Stimulated activated naive CD4-positive, alpha-beta T cell treated with Interleukin-2 at 50 U/mL for 16 hours (primary cell): ENCODE measurements at places on chromosomes 3 and 15.

GRCh38 chr3:175902226-175902625, 1043.1 kb downstream of the NAALADL2 start:
- DNase-seq, result no peak

DNA sequence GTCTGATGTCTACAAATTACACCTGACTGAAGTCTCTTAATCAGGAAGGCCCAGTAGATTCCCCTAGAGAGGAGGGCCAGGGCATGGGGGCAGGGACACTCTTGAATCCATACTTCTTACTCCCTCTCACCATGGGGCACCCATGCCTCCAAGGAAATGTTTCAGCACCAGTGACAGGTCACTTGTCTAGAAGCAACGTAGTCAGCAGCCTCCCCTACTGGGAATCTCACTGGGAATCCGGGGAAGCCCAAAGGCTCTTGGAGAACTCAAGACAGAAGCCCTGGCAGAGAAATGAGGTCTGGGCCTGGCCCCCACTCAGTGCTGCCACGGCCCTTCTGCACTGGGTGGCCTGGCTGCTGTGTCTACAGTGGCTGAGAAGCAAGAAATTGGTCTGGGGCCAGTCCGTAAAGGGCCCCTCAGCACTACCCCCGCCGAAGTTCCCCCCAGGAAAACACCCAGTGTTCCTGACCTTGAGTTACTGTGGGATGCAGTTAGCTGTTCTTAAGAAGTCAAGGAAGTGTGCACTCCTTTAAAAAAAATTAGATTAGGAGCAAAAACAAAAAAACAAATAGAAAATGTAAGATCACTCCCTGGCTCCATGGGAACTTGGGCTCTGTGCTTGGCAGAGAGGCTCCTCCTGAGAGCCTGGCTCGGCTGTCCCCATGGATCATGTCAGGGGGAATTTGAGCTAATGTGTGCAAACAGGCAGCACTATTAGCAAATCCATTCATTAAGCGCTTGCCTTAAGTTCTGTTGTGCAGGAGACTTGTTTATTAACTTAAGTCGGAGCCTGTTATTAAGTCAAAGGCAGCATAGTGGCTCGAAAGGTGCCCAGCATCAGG, 5.4 kb upstream of the LINGO1 start:
- no peak for DNase-seq

DNA sequence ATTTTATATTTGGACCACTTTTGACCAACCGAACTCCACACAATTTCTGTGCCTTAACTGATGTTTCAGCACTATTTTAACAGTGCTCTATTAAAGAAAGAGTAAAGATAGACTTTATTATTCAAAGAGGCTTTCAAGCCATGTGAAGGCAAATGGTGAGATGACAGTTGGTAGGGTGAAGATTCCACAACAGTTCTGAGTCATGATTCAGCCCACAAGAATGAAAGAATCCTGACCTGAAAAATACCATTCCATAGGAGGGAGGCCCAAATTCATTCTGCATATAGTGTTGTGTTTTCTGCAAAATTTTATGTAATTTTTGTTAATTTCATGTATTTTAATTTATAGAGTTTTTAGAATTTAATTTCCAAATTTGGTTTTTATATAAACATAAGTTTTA, 135.6 kb upstream of the STAC start:
- DNase-seq, result no peak

GRCh38 chr3:66922058-66922457, 76.0 kb upstream of the KBTBD8 start:
- no peak for DNase-seq

GRCh38 chr15:86756688-86757087, 677.0 kb downstream of the AGBL1 start:
- DNase-seq, result no peak

DNA sequence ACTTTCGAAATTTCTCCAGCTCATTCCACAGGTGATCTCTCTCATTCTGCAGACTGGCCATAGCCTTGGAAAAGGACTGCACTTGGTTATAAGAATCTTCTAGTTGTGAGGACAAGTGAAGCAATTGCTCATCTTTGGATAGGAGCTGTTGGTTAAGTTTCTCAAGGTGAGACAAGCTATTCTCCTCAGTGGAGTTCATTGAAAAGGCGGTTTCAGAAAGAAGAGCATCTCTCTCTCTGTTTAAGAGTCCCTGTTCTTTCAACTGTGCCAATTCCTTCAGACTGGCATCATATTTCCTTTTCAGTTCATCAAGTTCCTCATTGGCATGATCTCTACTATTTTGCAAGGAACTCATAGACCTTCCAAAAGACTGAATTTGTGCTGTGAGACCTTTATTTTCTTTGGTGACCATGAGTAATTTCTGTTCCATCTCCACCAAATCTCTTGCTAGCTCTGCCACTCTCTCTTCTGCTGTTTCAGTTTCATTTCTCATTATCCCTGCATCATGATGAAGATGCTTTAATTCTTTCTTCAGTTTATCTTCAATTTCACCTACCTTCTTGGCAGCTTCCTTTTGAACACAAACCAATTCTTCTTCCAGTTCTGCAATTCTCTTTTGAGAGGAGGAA, 30.2 kb upstream of the HCLS1 start:
- DNase-seq, result no peak

GRCh38 chr15:101138913-101139880, 112.7 kb downstream of the CHSY1 start:
- DNase-seq, result no peak
